ENCODE measurements at places on chromosomes 7 and 10.

DNA sequence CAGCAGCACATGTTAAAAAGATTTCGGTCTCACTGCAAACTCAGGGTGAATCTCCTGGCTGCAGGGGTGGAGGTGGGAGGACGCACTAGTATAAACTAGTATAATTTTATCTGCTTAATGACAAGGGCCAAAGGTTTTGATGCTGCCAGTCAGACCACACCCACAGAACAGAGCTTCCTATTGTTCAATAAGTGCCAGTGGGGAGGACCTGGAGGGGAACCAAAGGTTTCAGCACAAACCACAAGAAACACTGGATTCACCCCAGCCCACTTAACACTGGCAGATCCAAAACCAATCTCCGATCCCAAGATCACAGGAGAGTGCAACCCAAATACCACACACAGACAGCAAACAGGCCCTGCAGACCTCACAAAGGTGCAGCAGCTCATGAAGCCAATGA is 6.6 kb downstream of the VOPP1 start:
- no peak for DNase-seq

DNA sequence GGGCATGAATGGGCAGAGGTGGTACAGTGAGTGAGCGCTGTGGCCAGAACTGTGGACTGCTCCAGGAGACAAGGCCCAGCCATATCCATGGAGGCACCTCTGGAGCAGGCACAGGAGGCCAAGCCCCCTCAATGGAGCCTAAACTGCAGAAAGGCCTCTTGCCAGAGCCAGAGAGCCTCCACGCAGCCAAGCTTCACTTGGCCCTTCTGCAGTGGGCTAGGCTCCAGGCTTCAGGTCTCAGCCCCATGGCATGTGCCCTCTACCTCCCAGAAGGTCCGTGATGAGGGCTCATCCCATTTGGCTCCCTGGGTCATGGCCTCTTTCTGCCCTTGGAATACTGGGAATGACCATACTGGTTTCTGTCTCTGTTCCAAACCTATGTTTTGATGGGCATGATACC is 8.9 kb downstream of the PDE1C start:
- DNase-seq, result peak; percentile 49

- DNase-seq, result peak; percentile 67
These were observed 137.3 kb upstream of the RHOBTB1 start for GRCh38 chr10:61081301-61081700.

GRCh38 chr10:103835096-103836050 is 20.0 kb downstream of the SH3PXD2A start:
- no peak for DNase-seq

DNA sequence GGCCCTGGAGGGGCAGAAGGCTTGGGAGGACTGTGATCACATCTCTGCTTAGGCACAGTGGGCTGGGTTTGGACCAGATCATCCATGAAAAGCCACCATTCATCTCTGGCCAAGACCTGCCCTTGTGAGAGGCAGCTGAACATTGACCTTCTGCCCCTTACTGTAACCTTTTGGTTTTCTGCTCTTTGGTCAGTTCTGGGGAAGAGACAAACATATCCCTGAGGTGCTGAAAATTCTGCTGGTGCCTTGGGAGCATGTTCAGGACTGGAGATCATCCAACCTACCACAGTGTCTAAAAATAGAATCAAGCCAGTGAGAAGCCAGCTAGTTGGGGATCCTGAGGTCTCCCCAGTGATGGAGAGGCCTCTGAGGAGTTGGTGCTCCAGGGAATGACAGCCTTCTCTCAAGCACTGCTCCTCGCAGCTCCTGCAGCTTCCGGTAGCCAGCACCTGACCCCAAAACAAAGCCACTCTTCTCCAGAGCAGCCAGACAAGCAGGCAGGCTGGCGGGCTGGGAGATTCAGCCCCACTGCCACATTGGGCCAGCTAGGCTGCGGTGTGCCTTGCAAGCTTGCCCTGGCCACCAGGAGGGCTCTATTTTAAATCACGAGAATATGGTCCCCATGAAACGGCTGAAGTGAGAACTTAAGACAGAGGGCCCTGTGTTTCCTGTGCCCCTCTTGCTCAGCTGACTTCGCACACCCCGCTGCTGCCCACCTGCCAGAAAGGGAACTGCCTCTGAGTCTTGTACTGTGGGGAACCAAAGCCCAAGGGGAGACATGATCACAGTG is 37.8 kb upstream of the UBE2H start:
- no peak for DNase-seq

DNA sequence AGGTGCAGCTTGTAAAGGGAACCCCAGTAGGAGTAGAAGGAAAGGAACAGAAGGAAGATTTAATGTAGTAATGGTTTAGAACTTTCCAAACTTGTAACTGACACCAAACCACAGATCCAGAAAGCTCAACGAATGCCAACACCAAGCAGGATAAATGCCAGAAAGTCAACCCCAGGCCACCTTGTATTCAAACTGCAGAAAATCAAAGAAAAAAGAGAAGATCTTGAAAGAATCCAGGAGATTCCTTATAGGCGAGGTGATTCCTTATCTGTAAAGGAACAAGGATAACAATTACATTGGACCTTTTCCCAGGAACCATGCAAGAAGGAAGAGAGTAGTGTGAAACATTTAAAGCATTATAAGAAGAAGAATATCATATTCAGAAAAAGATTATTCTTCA is 93.6 kb downstream of the NKX6-2 start:
- DNase-seq, result no peak

- DNase-seq, result no peak
These were observed 3.4 kb downstream of the PDE6C start for GRCh38 chr10:93615576-93616235.

- no peak for DNase-seq
These were observed 12.0 kb upstream of the UBE2D1 start for GRCh38 chr10:58322835-58323209.

DNA sequence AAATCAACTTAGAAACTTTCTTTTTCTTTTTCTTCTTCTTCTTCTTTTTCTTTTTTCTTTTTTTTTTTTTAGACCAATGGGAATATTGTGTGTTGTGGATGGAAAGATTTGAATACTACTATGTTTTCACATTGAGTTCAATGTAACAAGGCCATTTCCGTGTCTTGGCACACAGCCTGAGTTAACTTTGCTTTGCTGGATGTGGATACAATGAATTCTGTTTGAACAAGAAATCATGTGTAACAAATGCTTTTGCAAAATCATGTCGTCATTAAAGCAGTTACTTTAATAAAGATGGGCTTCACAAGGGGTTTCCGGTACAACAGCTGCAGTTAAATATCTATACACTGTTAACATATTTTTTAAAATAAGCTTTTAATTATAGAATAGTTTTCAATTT is 13.5 kb upstream of the ENTPD1 start:
- peak; percentile 1 for DNase-seq

DNA sequence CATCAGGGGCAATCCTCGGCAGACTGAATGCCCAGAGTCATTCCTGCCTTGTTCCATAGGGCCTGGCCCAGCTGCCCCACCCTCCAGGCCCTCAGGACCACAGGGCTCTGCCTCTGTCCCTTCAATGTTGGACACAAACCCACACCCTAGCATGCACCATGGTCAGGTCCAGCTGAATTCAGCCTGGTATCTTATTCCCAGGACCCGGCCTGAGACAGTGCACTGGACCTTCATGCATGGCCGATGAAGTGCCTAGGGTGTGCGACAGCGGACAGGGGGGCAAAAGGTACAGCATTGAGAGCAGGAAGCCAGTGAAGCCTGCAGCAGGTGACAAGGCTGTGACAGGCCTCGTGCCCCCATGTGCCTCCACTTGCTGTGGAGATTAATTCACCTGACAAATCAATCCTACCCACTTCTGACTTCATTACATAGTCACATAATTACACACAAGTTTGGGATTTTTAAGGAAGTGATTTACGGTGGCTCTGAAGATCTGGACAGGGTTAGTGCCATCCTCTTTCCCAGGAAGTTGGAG is 261.9 kb downstream of the GRID1 start:
- no peak for DNase-seq

GRCh38 chr7:55304018-55304762 is 60.9 kb upstream of the LANCL2 start:
- DNase-seq, result no peak

DNA sequence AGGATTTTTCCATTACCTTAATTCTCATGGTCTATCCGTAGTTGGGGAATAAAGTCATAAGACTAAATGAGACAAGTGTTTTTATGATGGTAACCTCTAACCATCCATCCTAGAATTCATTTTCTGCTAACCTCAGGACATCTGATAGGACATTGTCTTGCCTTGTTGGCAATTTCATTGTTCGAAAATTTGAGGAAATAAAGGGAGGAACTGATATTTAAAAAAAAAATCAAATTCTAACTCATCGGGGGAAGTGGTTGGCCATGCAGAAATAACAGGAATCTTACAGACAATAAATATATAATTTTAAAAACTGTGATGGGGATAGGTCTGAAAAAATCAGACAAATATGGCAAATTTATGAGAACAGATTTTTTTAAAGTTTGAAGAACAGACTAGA is 21.7 kb upstream of the RHOBTB1 start:
- no peak for DNase-seq

- DNase-seq, result no peak
These were observed 233.1 kb upstream of the IGFBP3 start for GRCh38 chr7:46153951-46154787.

DNA sequence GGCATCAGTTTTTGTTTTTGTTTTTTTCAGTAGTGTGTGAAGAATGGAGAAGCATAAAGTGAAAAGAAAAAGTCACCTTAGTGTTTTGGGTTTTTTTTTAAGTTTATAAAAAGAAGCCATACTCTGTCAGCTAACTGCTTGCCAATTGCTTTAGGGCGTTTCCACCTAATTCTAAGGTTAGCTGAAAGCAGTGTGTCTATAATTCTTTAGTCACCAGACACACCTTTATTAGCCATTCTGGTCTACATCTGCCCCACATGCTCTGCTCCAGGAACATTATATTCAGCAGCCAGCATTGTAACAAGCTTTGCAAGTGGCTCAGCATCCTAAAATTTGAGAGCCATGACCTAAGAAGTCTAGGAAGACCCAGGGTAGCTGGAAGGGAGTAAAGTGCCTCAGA is 14.1 kb upstream of the SLC16A12 start:
- DNase-seq, result no peak

- DNase-seq, result no peak
These were observed 217.1 kb upstream of the DPP6 start for GRCh38 chr7:153835103-153835502.

DNA sequence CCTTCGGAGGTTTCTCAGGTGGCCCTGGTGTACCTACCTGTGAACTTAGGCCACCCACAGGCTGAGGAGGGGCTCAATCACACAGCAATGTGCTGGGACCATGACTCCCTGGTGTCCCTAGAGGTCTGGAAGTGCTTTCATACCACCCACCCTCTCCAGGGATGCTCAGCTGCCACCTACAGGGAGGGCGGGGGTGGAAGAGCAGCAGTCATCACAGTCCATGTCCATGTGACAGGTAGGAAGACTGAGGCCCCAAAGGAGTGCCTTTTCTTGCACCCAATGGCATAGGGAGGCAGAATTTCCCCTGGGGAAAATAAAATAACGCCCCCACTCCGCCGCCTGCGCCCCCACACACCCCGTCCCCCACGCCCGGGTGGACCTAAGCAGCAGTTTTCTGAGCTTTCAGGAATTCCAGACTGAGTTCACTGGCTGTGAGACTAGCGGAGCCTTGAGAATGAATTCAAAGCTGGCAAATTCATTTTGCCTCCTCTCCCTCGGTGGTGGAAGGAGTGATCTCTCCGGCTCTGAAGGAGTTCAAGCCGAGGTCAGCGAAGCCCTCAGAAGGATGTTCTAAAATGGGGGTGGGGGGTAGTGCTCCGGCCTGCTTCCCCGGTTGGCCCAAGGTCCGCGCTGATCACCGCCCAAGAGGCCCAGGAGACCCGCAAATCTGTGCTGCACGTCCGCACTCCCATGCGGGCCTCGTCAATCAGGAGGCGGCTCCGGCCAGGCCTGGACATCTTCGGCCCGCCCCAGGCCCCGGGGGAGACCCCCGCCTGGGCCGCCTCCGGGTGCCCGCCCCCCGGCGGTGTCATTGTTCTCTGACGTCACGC is 2.1 kb upstream of the ZMIZ1 start:
- DNase-seq, result no peak

- DNase-seq, result no peak
These were observed 14.9 kb downstream of the GET4 start for GRCh38 chr7:891291-891690.

- no peak for DNase-seq
These were observed 95.4 kb upstream of the INSIG1 start for GRCh38 chr7:155202106-155202871.

DNA sequence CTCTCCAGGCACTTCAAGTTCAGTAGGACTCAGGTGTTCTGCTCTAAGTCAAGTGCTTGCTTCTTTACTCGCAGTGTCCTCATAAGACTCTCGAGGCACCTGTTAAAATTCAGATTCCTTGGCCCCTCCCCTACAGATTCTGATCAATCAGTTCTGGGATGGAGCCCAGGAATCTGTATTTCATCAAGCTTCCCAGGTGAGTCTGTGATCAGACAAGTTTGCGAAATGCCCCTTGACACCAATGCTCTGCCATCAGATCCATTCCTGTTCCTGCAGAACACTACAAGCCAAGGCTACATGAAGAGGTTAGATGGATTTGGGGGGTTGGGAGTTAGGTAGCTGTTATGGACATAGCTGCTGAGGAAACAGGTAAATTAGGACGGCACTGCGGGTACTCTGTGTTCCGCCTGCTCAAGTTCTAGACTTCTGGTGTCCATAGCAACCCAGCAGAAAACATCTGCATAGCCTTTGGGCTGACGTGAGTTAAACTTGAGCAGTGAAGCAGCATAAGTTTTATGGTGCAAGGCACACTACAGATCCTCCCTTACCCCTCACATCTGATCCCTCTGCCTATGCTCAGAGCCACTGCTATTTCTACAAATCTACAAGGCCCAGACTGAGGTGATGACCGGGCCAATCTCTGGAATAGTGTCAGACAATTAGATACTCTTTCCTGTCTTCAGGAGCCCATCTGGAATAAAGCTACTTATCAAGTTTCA is 6.8 kb upstream of the NCOA4 start:
- no peak for DNase-seq

DNA sequence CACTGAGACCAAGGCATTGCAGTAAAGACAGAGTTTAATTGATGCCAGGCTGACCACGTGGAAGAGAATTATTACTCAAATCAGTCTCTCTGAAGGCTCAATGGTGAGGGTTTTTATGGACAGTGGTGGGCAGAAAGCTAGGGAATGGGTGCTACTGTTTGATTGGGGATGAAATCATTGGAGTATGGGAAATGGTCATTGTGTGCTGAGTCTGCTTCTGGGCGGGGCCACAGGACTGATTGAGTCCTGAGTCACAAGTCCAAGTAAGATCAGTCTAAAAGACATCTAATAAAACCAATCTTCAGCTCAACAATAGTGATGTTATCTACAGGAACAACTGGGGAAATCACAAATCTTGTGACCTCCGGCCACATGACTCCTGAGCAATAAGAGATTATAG is 868.4 kb downstream of the SORCS3 start:
- no peak for DNase-seq

GRCh38 chr7:4015996-4016395 is 666.1 kb upstream of the FOXK1 start:
- no peak for DNase-seq

DNA sequence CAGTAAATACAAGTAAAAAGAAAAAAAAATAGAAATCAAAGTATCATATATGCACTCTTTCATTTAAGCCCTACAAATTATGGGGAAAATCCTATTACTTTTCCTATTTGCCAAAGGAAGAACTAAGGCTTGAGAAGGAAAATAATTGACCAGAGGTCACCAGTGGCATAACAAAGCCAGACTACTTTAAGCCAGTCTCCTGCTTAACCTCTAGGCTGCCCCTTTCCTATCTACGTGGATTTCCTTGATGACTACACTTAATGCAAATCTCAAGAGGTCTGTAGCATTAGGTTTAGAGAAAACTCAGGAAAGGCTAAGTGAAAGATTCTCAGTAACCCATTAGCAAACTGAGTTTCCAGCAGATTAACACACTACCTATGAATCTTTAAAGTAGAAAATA is 49.8 kb downstream of the TPK1 start:
- DNase-seq, result no peak

GRCh38 chr7:151483711-151483983 is 36.0 kb downstream of the RHEB start:
- DNase-seq, result no peak

Measured in NCI-H446 treated with DMSO at 0.1 percent for 48 hours (cell line).